ENCODE measurements at places on chromosomes 6 and 20.

GRCh38 chr20:53202777-53203176 lies 230.6 kb downstream of the TSHZ2 start:
- no peak for DNase-seq

GRCh38 chr20:34651200-34651599 lies 25.7 kb downstream of the PIGU start:
- no peak for DNase-seq

- no peak for DNase-seq
Measured at GRCh38 chr6:27136077-27136644, 111.3 kb upstream of the PRSS16 start.

- peak; percentile 65 for DNase-seq
Measured at GRCh38 chr6:98827295-98828159, 6.8 kb upstream of the POU3F2 start.

GRCh38 chr6:127317388-127318128 lies 25.9 kb downstream of the ECHDC1 start:
- no peak for DNase-seq

- DNase-seq: no peak
Measured at GRCh38 chr20:16308754-16309153, 264.5 kb downstream of the KIF16B start.

DNA sequence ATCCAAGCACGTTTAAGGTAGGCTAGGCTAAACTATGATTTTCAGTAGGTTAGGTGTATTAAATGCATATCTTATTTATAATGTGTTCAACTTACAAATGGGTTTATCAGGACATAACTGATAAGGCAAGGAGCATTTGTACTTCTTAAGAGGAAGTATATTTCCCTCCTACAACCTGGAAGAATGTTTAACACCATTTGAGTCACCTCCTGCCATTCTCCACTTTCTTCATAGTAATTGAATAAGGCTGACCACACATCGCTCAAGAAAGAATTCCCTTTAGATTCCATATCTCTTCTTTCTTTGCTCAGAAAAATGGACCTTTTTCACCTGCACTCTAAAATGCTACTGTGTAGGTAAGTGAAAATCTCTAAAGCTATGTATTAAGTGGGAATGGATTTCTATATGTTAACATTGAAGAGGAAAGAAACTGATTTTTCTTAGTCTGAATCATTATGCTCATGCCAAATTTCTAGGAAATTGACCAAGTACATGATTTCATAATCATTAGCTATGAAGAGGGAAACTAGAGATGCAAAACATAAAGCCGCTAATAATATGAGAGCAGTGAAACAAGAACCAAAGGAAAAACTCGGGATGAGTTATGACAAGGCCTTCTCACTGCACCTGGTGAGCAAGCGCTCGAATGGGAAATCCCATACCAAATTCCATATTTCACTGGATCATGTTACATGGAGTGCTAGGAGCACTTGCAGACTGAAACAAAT lies 210.4 kb downstream of the ALDH8A1 start:
- no peak for DNase-seq

DNA sequence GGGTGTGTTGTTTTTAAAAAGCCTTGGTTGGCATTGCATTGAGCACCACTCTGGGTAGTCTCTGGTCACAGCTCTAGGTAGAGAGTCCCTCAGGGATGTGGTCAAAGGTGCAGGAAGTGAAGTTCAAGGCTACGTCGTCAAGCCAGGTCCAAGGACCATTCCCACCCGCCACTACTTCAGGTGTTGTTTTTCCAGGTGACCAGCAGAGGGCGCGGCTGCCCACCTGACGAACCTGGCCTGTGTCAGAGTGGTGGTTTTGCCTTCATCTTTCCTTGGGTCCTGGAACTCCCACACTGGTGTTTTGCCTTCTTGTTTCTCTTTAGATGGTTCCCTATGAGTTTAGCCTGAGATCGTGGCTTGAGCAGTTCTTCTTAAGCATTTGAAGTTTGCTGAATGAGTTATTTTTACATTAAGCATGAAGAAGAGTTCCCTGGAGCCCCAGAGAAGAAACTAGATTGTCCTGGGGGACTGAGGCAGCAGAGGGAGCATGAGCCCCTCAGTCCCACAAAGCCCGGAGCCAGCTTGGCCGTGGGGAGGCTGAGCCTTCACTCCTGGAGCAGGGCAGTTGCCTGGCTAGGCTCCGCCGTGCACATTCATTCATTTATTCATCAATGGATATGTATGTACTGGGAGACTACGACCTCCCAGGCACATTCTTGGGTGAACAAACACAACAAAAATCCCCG lies 5.6 kb upstream of the PHACTR3 start:
- peak; percentile 26 for DNase-seq

GRCh38 chr6:69974193-69974592 lies 107.8 kb downstream of the COL19A1 start:
- DNase-seq: no peak

- DNase-seq: no peak
Measured at GRCh38 chr20:37393196-37393862, 47.4 kb downstream of the SRC start.
